ENCODE measurements at places on chromosomes 4 and X. TPM values are rescaled to one million over a fixed set of nuclear protein-coding genes. Genes with fewer than 3 reads are reported as not detected.

The PNMA5 gene
- not detected for total RNA-seq

The RAPGEF2 gene
- 61.4 TPM for total RNA-seq

The FREM3 gene
- total RNA-seq = not detected

The KLHL4 gene
- total RNA-seq = 32.7 TPM

The BMP15 gene
- total RNA-seq = not detected

The VEGFD gene
- total RNA-seq = 13.2 TPM

The GABRG1 gene
- total RNA-seq = not detected

The GUCY1B1 gene
- 37.4 TPM for total RNA-seq

The TRO gene
- total RNA-seq = 20.0 TPM

The NAP1L3 gene
- 5.4 TPM for total RNA-seq

The SPRY1 gene
- 156 TPM for total RNA-seq
